ENCODE measurements at places on chromosomes 4 and X. TPM values are rescaled to one million over a fixed set of nuclear protein-coding genes. Genes with fewer than 3 reads are reported as not detected.

The KLHL4 gene
- 0.10 TPM for total RNA-seq

The FNIP2 gene
- 4.8 TPM for total RNA-seq

The MANBA gene
- total RNA-seq, result 21.3 TPM

The CACNA1F gene
- total RNA-seq, result not detected

The HEPH gene
- total RNA-seq, result 0.44 TPM

The TRIM61 gene
- total RNA-seq, result 0.15 TPM

The ALB gene
- 26.7 TPM for total RNA-seq

The MAGEA8 gene
- not detected for total RNA-seq

The CTPS2 gene
- total RNA-seq, result 9.6 TPM

The CLRN2 gene
- not detected for total RNA-seq

The DOK7 gene
- 2.4 TPM for total RNA-seq

The MAGEB10 gene
- total RNA-seq, result not detected

The VEGFD gene
- total RNA-seq, result 0.37 TPM

The PCSK1N gene
- total RNA-seq, result 0.22 TPM

The PRKG2 gene
- total RNA-seq, result 2.1 TPM

The TFE3 gene
- 17.1 TPM for total RNA-seq

The TLR1 gene
- total RNA-seq, result 1.4 TPM

The CDK16 gene
- 131 TPM for total RNA-seq

The TMSB15C gene
- not detected for total RNA-seq

All from HCT116 (cell line).